ENCODE measurements at places on chromosomes 1 and 21.

GRCh38 chr1:17662296-17662695 lies 92.8 kb upstream of the ACTL8 start:
- DNase-seq, result no peak

- no peak for DNase-seq
Observed at GRCh38 chr1:185695299-185695698, 38.9 kb upstream of the HMCN1 start.

- DNase-seq, result no peak
Observed at GRCh38 chr1:203090421-203091198, 4.8 kb upstream of the MYOG start.

DNA sequence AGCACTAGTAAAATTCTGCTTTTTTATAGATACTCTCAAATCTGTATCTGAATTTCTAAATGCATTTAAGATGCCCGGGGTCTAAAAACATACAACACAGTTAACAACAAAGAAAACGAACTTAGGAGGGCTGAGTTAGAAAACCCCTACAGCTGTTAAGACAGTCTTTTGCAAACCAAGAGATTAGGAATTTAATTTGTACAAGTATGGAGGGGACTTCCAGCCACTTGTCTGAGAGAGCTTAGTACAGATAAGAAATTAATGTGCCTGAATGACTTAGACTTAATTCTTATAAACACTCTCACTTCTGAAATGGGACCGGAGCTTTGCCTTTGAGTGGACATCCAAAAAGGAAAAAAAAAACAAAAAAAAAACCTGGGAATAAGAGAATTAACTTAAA lies 61.6 kb downstream of the SMYD3 start:
- no peak for DNase-seq

DNA sequence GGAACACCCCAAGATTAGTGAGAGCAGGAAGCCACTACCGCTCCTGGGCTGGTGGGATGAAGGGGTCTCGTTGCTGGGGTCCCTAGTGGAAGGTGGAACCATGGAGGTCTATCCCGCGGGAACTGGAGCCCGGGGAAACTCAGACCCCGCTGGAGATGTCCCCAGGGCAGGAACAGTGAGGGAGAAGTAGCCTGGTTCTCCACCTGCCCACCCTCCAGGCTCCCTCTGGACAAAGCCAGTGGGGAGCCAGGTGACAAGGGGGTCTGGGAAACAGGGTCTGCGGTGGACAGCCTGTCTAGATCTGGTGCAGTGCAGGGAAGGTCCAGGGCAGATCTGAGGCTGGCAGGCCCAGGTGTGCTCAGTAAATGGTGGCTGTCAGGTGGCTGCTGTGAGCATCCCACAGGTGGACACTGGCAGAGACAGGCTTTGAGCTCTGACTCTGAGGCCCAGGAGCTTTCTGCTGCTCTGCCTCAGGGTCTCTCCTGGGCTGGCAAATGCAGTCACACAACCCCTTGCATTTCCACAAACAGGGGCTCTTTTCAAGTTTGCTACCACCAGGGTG lies 88.0 kb upstream of the TLR5 start:
- no peak for DNase-seq

Data from GM12892 (cell line).